Nephron progenitor cell (in vitro differentiated cells): ENCODE measurements at places on chromosomes 7 and 10.

DNA sequence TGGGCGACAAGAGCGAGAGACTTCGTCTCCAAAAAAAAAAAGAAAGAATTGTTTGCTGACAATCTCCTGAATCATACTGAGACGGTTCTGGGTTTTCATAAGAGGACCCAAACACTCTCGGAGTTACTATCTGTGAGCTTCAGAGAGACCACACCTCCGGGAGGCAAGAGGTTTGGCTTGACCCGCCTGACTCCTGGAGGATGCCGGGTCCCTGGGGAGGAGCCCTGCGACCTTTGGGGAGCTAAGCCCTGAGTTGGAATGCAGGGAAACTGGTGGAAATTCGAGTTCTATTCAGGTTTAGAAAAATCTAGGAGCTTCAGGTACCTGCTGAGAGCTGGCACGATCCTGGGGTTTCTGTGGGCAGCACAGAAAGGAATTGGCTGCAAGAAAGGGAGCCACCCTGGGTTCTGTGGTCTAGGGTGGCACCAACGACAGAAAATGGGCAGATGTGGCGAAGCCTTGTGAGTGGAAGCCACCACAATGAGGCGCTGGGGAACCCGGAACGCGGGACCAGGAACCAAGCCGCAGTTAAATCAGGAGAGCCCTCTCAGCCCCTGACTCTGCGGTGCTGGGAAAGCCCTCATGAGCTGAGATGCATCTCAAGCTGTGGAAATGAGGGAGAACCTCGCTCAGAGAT lies 21.9 kb upstream of the GATAD1 start:
- peak; percentile 24 for DNase-seq

GRCh38 chr10:65194126-65194525 lies 1672.9 kb downstream of the REEP3 start:
- DNase-seq, result no peak

GRCh38 chr7:11175887-11176286 lies 202.2 kb downstream of the PHF14 start:
- DNase-seq, result no peak

DNA sequence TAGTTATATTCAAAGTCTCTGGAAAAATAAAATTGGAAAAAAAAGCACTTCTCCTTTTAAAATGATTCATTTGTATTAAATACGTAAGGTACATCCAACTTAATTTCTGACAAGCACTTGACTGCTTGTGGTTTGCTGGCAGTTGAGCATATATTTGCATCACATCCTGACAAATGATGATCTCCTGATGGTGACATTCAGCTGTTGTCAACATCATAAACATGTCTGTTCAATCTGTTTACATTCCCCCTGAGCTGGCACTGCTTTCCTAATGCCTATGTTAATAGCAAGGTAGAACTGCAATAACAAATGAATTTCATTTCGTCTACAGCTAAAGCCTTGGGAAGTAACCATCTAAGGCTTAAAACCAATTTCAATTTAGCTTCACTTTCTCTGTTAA lies 24.4 kb downstream of the TSPAN12 start:
- no peak for DNase-seq

DNA sequence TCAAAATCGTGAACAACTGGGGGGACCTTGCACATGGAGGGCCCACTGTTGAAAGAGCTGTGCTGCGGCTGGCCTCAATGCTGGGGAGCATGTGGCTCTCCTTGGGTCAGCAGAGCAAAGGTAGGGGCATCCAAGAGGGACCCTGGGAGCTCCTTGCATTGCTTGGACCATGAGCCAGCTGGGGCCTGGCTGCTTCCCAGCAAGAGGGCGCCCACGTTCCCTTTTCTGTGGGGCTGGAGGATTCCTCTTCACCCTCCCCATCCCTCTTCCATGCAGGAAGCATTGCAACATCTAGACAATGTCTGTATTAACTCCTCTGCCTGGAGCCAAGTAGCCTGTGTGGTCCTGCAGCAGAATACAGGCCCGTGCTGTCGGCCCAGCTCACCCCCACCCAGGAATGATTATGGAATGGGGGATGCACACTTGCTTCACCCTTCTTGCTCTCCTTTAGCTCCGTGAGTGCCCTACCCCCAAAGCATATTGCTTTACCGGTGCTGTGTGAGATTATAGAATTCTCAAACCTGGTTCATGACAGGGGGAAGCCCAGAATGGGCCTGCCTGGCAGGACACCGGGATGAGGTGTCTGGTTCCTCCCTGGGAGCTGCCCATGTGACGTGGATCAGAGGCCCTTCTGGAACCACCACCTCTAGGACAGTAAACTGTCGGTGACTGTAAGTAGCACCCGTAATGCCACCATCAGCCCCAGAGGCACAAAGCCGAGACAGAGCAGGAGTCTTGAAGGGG lies 61.9 kb downstream of the SYPL1 start:
- DNase-seq, result no peak

DNA sequence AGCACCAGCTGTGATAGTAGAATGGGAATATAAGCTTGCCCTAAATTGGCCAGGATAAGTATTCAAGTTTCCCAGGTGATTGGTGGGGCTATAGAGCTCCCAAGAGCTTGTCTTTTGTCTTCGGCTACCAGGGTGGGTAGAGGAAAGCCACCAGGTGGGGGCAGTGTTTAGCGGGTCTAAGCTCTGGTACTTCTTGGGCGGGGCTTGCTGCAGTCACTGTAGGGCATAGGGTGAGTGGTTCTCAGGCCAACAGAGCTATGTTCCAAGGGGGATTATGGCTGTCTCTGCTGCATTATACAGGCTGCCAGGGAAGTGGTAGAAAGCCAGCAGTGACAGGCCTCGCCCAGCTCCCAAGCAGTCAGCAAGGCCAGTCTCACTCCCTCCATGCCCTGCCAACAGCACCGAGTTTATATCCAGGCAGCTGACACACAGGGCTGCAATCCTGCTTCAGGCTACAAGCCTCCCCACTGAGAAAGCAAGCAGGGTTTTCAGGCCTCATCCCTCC lies 110.7 kb downstream of the ZNF467 start:
- DNase-seq, result peak; percentile 88

GRCh38 chr10:111379534-111380187 lies 302.8 kb downstream of the ADRA2A start:
- no peak for DNase-seq

DNA sequence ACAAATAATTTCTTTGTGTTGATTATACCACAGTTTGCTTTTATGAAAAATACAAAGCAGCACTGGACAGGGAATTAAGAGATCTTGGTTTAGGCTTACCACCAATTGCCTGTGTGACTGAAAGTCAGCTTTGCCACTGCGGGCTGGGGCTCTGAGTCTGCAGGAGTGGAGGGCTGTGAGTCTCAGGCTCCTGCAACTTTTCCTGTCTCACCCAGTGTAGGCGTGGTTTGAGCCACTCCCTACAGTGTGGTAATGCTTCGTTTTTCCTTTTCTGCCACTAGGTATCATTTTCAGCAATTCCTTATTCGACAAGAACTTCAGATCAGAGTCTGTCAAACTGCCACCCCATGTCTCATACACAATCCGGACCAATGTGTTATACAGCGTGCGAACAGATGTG lies 180.6 kb downstream of the ABCA13 start:
- no peak for DNase-seq

DNA sequence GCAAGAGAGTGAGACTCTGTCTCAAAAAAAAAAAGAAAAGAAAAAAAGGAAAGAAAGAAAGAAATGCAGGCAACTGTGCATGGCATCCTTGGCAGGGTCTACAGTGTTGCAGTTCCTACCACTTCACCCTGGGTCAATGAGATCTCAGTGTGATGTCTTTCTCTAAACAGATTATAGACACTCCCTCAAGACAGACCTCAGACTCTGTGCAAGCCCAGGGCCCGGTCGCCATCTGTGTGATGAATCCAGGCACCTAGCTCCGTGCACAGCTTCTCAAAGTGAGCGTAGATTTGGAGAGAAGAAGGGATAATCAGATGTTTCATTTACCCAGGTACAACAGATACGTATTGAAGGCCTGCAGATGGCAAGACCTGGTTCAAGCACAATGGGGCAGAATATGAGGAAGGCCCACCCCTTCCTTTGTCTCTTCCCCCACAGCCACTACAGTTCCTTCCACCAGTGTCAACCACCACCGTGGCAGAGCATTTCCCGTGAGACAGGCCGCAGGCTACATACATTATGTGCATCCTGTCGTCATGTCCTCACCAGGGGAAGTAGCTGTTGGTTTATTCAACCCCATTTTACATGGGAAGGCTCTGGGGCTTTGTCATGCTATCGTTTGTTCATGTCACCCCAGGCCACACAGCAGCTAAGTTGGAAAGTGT lies 471.7 kb upstream of the GALNT17 start:
- no peak for DNase-seq

DNA sequence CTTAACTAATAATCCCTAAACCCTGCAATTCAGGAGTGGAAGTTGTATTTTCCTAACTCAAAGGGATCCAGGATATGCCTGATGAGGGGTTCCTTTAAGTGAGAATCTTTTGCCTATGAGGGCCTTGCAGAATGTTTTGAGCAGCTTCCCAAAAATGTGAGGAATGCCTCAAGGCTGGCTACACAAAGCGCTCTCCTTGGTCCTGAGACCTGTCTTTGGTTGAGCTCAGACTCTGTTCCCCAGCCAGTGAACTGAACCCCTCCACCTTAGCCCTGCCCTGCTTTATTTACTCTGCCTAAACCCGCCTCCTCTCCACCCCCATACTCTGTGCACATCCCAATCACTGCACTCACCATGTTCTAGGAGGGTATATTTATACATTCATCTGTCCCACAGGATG lies 108.6 kb downstream of the NRCAM start:
- DNase-seq, result peak; percentile 67

DNA sequence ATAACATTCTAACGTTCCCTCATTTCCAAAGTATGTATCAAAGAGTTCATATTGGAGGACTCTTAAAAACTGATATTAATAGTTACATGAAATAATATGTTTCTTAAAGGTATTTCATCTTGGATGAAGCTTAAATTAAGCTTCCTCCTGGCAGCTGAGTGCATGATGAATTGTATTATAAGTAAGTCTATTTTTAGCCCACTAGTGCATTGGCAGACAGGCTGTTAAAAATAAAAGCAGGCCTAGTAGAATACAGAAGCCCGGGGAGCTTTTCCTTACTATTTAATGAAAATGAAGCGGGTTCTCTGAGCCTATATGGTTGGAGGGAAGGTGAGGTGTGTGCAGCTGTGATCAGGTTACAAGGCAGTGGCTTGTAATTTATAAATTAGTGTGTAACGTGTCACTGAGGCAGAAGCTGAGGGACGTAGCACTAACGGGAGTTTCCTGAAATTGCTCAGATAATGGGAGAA lies 130.7 kb upstream of the KMT2E start:
- DNase-seq, result no peak

DNA sequence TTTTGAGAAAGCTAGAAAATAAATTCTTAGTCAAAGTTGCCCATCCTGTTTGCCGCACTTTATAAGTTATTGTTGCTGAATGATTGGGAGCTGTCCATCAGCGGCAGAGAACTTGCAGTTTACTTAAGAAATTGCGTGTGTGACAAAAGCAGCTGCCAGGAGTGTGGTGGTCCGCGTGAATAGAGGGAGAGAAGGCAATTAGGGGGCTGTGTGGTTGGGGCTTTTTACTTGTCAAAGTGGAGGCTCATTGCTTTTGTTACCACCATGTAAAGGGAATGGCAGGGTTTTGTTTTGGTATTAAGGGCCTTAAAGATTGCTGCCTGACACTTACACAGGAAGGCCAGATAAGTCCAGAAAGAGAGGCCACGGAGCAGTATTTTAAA lies 177.8 kb downstream of the TCF7L2 start:
- no peak for DNase-seq

DNA sequence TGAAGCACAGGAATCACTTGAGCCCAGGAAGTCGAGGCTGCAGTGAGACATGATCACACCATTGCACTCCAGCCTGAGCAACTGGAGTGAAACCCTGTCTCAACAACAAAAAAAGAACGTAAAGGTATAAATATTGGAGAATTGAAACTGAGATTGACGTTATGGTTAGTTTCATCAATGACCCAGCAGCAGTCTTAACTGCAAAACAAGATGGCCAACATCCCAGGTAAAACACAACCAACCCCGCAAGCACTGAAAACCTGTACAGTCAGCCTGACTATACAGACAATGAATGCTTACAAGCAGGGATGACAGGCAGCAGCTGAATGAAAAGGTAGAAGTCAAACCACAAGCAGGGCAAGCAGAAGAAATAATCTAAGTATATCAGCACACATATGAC lies 34.7 kb downstream of the WAPL start:
- no peak for DNase-seq

DNA sequence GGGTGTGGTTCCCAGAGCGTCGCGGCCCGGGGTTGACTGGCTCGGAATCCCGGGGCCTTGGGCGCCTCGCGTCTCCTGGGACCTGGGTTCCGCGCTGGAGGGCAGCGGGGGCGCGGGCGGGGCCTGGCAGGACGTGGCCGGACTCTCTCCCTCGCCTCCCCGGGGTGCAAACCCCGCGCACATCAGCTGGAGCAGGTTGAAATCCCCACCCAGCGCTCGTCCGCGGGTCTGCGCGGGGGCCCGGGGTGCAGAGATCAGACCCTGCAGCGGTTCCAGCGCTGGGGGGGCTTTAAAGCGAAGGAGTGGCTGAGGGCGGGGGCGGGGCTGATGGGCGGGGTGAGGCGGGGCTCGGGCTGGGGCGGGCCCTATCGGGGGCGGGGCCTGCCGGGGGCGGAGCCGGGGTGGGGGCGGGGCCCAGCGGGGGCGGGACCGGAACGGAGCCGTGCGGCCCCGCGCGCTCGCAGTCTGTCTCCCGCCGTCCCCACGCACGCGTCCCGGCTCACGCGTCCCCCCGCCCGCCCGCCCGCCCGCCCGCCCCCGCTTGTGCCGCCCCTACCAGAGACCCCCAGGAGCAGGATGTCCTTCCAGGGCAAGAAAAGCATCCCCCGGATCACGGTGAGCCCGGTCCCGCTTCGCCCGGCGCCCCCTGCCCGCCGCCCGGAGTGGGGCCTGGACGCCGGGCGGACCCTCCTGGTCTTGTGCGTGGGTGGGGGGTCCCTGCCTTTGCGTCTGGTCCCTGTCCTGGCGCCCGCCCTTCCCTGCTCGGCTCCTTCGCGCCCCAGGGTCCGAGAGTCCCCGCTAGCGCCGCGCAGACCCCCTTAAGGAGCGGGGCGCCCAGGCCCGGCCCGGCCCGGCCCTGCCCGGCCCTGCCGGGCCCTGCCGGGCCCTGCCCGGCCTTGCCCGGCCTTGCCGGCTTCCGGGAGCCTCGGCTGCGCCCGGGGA lies at the start of gene DPYSL4:
Gene DPYSL4 (plus strand): TSS at position 461 of the 942 bp plus-strand sequence. CDS start 116 bp downstream, at position 577.
- DNase-seq, result peak; percentile 60

DNA sequence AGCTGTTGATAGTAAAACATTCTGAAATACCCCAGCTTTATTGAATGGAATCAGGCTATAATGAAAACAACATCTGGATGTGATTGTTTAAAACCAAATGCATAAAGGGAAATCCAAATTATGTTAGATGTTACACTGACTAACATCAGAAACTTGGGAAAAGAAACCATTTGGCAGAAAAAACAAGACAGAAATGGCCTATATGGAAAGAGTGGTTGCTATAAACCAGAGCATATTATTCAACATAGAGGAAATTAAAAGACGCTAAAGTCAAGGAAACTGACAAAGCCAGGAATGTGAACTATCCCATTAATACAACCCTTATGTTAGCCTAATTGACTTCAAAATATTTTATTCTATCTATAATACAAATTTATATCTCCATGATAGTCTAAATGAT lies 53.0 kb upstream of the CABCOCO1 start:
- no peak for DNase-seq

DNA sequence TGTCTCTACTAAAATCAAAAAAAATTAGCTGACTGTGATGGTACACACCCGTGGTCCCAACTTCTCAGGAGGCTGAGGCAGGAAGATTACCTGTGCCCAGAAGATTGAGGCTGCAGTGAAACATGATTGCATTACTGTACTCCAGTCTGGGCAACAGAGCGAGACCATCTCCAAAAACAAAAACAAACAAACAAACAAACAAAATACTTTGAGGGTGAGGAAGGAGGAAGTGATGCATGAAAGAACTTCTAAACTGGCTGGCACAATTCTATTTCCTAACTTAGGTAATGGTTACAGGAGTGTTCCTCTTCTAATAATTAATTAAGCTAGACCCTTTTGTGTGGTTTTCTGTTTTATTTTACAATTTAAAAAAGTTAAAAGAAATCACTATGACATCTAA lies 15.5 kb downstream of the WAPL start:
- DNase-seq, result no peak
